ENCODE measurements at places on chromosomes 4 and X.

DNA sequence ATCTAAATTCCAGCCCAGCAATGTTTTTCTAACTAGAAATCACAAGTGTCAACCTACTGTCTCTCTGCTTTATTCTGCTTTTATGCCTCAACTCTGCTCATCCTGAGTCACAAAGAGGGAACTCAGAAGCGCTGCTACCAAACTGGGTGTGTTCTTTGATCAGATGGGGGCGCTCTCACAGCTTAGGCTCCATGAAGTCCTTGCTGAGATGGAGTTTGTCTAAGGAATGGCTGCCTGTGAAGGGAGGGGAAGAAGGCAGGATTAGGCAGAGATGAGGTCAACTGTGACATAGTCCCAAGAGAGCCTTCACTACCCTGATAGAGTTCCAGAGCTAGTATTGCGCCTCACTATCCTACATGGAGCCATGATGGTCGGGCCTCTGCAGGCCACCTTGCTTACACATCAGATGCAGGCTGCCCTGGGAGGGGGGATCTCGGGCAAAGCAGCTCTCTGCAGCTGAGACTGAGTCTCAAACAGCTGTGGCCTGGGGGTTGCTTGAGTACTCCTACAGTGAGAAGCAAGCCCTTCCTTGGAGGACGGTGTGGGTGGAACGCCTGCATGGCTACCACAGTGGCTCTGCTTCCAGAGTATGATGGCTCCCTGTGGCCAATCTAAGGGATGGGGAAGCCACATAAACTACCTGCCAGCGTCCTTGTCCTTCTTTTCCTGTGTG is 219.9 kb downstream of the CCNG2 start:
- no peak for DNase-seq

DNA sequence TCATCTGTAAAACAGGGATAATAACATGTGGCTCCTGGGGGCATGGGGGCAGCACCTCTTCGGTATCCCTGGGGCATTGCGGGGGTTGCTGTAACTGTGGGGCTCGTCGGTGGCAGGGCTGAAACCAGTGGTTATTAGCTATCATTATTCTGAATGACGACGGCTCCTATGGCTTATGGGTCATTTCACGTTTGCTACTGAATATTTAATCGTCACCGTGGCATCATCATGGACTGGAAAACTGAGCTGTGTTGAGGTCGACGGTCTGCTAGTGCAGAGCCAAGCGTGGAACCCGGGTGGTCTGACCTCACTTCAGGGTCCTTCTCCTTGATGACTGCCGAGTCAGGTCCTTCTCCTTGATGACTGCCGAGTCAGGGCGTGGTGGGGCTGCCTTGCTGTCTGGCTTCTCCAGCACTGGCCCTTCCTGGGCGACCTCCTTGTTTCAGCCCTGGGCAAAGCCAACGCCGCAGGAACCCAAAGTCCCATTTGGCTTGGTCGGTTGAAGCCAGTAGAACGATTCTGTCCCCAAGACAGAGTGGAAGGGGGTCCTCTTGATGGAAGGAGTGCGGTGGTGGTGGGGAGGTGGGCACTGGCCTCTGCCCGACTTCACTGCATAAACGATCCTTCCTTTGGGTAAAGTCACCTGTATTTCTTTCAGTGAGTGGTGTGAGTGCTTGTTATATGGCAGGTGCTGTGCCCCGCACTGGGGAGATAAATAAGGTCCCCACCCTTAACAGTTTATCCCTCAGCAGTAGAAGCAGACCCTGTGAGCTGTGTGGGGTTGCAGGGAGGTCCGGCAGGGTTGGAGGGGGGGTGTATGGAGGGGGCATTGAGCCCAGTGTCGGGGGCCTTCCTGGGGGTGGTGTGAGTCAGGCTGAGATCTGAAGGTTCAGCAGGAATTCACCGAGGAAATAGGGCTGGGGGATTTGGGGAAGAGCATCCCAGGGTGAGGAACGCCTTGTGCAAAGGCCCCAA is 40.8 kb downstream of the PSAPL1 start:
- DNase-seq, result no peak

DNA sequence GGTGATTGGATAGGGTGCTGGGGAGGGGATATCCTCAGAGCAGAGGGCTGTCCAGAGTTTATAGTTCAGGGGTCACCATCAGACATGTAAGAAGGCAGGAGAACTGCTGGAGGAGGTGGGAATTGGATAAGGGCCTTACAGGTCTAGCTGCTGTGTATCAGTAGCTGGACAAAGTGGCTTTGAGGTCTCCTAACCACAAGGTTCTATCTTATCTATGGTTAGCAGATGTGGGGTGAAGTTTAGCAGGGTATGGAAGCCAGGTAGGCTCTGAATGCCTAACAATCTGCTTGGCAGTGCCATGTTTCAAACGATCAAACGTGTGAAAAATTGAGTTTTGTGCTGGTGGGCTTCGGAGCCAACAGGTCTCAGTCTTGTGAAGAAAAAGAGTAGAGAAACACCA is 32.1 kb upstream of the MAGEA8 start:
- no peak for DNase-seq

- no peak for DNase-seq
Measured at GRCh38 chr4:6198278-6198677, 2.1 kb downstream of the JAKMIP1 start.

DNA sequence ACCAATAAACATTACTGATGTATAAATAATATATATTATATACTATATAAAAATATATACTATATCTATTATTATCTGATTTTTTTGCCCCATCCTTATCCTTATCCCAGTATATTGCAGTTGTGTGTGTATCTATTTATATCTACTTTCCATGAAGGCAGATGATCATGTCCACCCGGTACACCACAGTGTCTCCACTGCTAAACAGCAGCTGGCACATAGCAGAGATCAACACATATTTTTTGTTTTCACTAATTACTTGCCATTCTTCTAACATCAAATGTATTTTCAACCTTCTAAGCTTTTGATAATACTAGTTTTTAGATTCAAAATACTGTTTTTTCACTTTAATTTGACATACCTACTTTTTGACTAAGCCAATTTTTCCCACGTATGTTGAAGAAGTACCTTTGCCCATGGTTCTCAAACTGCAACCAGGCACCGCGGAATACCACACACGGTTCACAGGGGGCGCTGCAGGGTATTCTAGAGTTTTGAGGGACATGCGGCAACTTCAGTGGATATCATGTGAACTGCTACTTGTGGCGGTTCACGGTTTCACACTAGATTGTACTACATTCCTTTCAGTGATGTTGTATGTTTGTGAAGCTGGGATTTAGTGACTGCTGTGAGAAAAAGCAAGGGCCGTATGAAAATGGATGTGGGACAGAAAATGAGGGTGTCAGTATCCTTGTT is 182.5 kb upstream of the NPY2R start:
- DNase-seq, result no peak

- DNase-seq, result no peak
Measured at GRCh38 chr4:120611092-120611491, 311.4 kb downstream of the PRDM5 start.

GRCh38 chrX:154006947-154007346 is 12.8 kb downstream of the IRAK1 start:
- DNase-seq, result no peak

GRCh38 chr4:84145176-84145575 is 353.9 kb downstream of the NKX6-1 start:
- no peak for DNase-seq

DNA sequence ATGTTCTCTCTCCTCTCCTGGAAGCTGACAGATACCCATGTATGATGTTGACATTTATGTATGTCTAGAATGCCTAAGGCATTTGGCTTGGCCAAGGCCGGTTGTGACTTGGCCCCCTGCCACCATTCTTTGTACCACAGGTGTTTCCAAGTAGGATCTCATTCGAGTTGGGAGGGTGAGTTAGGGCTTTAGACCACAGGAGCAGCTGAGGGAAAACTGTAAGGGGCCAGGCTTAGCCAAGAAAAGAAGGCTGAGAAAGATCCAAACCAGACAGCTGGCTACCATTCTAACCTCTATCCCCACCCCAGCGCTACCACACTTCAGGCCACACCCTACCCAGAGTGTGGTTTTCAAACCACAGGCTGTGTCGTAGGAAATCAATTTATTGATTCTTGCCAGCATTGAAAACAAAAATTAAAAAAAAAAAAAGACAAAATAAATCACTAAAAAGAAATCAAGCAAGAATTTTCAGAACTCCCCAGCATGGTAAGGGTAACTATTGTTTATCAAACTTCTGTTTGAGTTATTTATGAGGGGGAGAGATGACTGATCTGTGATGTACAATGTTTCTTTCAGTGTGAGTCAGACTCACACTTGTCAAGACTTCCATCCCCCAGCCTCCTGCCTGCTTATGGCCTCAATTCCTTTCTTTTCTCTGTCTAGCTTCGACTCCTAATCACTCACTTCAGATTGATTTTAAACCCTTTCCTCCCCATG is 9.9 kb downstream of the TMSB4X start:
- DNase-seq, result no peak

- no peak for DNase-seq
Measured at GRCh38 chr4:106816496-106816895, 219.6 kb downstream of the DKK2 start.

DNA sequence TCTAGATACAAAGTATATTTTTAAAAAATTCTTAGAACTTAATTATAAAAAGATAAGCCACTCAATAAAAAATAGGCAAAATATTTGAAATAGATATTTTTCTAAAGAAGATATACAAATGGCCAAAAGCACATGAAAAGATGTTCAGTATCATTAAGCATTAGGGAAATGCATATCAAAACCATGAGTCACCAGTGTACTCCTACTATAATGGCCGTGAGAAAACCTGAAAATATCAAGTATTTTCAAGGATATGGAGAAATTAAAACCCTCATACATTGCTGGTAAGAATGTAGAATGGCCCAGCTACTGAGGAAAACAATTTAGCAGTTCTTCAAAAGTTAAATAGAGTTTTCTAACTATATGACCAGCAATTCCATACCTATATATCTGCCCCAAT is 337.9 kb downstream of the CAMK2D start:
- no peak for DNase-seq

GRCh38 chr4:54149323-54149722 is 49.4 kb downstream of the GSX2 start:
- no peak for DNase-seq

DNA sequence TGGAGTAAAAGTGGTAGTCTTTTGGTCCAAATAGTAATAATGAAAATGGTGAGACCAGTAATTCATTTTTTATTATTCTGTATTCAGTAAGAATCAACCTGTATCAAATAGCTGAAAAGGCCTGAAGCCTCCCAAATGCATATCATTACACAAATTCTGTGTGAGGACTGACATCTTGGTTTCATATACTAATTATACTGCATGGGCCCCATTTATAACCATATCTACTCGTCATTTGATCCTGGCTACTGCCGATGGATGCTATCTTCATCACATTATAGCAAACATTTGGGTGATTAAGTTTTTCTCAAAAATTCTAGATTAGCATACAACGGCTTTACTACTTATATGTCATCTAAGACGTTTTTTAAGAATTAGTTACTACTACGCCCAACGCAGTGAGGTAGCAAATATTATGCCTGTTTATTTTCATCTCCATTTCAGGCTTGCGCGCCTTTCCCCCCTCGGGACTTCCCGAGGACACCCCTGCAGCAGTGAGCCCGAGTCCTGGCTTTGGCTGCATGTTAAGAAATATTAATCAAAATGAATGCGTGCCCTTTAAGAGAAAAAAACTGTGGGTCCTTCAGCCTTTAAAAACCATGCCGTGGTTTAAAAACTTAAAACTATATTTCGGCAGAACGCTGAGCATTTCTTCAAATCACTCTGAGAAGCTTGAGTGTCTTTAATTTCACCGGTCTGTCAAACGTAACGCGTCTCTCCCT is 814 bp upstream of the MMAA start:
- no peak for DNase-seq
